ENCODE measurements at places on chromosomes 5 and 9.

GRCh38 chr5:135977375-135977928 is 22.7 kb upstream of the LECT2 start:
- DNase-seq = no peak

DNA sequence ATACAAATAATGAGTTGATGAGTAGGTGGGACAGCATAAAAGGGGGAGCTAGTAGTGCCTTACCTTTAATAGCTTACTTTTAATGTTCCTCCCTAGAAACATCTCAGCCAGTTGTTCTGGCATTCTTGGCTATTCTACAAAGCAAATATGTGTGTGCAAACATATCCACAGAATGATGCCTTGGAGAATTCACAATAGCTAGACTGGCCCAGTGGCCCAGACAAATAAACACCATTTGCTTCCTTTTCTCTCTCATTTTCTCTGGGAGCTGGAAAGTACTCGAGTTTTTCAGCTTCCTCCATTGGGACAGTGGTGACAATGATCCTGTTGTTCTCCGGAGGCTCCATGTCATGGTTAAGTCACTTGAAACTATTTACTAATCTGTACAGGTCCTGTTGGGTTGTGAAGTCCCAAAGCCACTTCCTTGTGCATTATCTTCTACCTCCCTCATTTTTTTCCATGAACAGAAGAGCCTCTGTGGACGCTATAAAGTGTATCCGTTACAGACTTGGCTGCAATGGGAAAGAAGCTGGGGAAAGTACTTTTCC is 122.9 kb downstream of the DMAC1 start:
- no peak for DNase-seq

- DNase-seq = no peak
Observed at GRCh38 chr9:75896193-75896592, 5.7 kb downstream of the PCSK5 start.

GRCh38 chr5:127909066-127909465 is 174.5 kb upstream of the SLC12A2 start:
- no peak for DNase-seq

- DNase-seq = no peak
Observed at GRCh38 chr9:15543047-15543813, 9.6 kb upstream of the CCDC171 start.

- DNase-seq = no peak
Observed at GRCh38 chr9:121683652-121684051, 32.2 kb downstream of the DAB2IP start.

- DNase-seq = no peak
Observed at GRCh38 chr5:171979606-171980005, 26.8 kb downstream of the FBXW11 start.

- no peak for DNase-seq
Observed at GRCh38 chr5:106454651-106455415, 1215.9 kb downstream of the EFNA5 start.

DNA sequence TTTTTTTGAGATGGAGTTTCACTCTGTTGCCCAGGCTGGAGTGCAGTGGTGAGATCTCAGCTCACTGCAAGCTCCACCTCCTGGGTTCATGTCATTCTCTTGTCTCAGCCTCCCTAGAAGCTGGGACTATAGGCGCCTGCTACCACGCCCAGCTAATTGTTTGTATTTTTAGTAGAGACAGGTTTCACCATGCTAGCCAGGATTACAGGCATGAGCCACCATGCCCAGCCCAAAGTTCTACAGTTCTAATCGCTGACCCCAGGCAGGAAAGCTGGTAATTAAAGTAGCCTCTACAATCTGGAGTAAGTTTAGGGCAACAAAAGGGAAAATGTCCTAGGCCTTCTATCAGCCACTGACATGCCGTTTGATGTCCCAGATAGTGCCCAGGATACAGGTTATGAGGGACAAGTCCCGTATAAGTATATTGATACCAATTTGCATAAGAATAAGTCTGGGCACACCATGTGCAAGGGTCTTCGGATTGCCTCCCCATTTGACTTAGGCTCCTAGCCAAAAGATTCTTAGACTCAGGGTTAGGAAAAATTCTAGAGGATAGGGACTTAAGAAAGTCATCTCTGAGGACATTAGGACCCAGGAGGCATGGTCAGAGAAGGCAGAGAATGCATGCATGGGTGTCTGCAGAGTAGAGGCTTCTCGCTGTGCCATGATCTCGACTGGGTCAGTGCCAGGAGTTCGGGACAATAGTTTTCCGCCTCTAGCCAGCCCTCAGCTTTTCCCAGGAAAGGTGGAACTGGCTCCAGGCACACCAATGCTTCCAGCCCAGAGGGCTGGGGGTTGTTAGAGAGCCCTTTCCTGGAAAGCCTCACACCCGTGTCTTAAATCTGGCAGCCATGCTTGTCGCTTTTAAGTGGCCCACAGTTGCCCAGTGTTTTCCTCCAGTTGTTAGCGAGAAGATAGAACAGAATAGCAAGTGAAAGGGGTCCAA is 1111.1 kb downstream of the TAF11L14 start:
- no peak for DNase-seq

DNA sequence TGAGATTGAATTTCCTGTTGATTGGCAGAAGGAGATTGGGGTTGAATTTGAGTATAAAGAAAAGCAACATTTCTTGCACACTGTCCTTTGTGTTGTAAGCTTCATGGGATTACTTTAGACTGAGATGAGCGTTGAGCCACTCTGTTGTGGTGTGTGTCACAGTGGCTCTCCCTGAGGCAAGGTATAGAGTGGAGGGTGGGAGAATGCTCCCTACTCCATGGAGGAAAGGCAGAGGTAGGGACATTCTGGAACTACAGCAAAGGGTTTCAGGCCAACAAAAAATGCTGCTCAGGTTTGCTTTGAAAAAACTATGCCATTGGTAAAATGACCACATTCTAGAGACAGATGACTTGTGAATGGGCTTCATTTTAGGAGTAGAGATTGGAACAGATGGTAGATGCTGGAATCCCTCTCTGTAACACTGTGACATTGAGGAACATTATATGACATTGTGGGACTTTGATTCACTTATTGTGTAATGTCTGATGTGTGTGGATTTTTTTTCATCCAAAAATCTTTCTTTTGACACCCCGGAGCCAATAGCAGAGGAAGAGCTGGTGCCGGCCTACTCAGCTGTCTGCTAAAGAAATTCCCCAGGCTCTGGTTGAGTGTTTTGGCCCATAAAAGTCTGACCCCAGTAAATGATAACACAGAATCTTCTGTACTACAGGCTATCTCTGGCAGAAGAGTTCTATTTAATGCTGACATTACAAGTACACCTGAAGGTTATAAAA is 6.2 kb upstream of the CEP120 start:
- no peak for DNase-seq

GRCh38 chr5:139481580-139482049 is 943 bp downstream of the STING1 start:
- DNase-seq = no peak

DNA sequence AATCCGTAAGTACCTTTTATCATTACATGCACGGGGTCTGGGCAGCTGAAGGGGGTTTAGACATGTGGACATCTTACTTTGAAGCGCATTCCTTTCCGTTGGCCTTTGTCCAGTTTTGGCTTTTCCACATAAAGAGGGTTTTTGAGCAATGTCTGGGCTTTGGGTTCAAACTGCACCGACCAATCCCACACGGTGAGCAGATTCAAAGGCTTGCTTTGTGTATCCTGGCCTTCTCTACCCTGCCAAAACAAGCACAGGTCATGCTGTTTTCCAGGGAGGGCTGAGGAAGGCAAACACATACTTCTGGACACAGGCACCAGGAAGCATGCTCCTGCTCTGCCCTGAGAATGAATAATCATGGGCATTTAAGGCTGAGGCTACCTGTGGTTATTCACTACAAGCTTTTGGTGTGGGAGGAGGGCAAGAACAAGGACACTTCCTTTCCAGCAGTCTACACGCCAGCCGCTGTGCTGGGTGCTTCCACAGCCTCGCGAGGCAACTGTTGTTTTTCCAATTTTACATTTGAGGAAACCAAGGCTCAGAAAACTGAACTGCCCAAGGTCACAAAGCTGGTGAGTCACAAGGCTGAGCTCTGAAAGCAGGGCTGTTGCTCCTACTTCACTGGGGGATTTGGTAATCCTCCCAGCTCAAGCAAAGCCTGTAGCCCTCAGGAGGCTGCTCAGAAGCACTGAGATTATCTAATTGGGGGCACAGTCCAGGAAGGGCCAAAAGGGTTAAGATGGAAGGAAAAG is 59.8 kb upstream of the GOLPH3 start:
- DNase-seq = no peak

DNA sequence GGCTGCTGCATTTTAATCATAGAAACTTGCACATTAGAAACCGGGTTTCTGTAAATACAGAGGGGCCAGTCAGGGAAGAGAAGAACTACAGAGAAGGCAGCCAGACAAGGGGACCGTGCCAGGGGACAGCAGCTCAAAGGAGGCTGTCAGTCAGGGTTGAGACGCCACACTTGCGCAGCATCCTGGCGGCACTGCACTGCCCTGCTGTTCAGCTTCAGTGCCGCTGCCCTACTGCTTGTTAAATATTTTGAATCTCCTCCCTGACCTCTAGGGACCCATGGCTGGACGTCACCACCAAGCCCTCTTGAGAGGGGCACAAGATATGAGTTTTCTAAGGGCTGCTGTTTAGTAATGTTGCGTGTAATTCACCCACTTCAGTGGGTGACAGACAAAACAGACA is 43.6 kb upstream of the ZBTB43 start:
- no peak for DNase-seq

- DNase-seq = no peak
Observed at GRCh38 chr5:113147101-113147508, 170.5 kb downstream of the DCP2 start.

DNA sequence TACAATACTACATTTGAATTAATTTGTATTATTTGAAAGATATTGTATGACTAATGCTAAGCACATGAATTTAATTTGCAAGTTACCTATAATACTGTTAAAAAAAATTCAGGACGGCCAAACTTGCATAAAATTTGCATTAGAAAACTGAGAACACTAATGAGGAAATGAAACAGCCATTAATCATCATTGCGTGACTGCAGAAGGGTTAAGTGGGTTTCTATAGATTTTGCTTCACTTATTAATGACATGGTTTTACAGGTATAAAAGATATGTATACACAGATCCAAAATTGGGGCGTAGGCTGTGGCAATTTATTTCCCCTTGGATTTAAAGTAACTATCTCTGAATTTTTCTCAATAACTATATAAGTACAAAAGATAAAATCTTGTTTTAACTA is 882.6 kb downstream of the PTPRD start:
- DNase-seq = no peak

GRCh38 chr5:150397782-150398721 is 14.7 kb downstream of the CD74 start:
- DNase-seq = no peak

GRCh38 chr5:33317271-33317670 is 123.5 kb upstream of the TARS1 start:
- DNase-seq = no peak

DNA sequence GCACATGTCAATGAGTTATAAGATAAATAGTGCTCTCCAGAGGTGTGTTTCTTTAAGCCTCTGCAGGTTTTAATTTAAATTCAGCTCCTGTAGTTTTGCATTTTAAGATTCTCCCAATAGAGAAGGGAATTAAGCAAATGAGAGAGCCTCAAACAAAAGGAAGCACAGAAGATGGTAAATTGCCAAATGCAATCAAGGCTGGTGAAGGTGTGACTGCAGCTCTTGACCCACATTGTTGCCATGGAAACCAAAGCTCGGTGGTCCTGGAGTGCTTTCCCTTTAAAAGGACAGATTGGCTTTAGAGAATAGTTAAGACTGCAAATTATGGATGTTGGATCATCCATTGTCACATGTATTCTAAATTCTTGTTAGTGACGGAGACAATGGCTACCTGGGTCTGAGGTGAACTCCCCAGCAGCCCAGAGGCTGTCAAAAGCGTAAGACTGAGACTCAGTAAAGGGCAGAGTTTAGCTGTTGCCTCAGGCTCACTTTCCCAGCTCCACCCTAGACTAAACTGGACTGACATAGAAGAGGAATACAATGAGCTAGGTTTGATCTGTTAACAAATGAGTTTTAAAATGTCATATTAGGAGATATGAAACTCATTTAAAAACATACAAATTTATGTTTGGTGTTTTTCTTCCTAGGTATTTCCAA is 12.3 kb downstream of the GAPT start:
- no peak for DNase-seq

DNA sequence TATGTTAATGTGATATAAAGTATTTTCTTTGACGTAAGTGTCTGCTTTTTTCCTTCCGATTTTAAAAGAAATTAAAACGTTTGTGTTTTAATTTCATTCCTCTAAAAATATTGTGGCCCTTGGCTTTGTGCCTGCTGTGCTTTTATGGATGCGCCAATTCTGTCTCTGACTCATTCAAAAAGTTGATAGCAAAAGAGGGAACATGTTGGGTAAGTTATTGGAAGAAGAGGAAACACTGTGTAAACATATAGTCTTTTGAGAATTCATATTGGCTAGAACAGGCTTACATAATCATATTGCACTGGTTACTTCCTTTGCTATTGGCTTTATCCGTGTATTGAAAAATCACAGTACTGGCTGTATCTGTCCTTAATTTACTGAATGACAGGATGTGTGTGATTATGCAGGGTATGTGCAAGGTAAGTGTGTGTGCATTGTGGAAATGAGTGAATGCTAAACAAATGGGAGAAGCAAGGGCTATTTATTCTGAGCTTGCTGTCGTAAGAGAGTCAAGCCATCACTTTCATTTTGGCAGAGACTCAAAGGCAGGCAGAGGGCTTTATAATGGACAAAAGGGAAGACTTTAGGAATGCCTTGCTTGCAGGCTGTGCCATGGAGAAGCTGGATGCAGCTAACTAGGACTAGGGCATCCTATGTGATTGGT is 67.8 kb downstream of the SGCD start:
- DNase-seq = no peak

- no peak for DNase-seq
Observed at GRCh38 chr9:35195683-35196082, 33.9 kb downstream of the UNC13B start.

DNA sequence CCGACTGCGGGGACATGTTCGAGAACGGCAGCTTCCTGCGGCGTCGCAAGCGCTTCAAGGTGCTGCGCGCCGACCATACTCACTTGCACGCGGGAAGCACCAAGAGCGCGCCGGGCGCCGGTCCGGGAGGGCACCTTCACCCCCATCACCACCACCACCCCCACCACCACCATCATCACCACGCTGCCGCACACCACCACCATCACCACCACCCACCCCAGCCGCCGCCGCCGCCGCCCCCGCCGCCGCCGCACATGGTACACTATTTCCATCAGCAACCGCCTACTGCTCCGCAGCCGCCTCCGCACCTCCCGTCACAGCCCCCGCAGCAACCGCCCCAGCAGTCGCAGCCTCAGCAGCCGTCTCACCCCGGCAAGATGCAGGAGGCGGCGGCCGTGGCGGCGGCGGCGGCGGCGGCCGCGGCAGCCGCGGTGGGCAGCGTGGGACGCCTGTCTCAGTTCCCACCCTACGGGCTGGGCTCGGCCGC is 514 bp downstream of the FOXB2 start:
- no peak for DNase-seq

- DNase-seq = no peak
Observed at GRCh38 chr5:140310434-140310833, 7.5 kb upstream of the PFDN1 start.
